ENCODE measurements at places on chromosomes 1 and 21.

- DNase-seq, result no peak
Observed at GRCh38 chr1:1347663-1348419, 1.4 kb downstream of the DVL1 start.

DNA sequence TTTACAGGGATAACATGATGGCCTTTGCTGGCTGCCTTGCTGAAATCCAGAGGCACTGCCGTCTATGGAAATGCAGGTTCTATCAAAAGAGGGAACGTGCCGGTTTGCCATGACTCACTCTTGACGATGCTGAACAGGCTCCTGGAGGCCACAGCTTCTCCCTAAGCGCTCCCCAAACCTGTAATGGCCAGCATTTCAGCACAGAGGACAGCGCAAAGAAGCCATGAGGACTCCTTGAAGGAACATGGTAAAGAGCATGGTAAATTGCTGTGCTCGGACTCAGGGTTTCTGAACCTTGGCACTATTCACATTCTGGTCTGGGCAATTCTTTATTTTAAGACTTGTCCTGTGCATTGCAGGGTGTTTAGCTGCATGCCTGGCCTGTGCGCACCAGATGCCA, 217.5 kb downstream of the CAMTA1 start:
- DNase-seq, result no peak

DNA sequence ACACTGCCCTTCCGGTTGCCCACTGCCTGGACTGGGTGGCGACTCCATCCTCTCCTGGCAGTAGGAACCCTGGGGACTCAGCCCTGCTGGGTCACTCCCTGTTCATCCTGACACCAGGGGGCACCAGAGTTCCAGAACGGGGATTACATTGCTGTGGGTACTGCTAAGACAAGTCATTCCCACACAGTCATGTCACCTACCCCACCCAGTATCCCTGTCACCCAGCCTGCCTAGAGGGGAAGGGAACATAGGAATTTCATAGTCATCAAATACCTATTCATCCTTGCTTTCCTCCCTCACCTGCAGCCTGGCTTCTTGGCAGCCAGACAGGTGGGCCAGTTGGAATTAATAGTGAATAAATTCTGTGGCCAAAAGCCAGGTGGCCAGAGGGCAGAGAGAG, 9.8 kb upstream of the SFN start:
- peak; percentile 61 for DNase-seq

GRCh38 chr1:198856601-198857000, 217.8 kb downstream of the PTPRC start:
- no peak for DNase-seq

DNA sequence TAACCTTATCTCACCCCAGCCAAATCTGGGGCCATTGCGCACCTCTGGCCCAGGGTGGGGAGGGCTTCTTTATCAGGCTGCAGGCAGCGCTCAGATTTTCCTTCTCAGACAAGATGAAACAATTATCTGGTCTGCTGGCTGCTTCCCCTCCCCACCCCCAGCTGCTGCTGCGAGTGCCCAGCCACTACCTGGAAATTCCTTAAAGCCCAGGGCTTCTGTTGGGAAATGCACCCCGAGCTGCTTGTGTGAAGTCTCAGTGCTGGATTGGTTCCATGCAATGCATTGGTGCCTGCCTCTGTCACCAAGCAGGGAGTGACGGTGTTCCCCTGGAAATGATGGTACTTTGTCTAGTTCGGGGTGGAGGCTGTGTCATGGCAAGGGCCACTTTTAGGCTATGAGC, 18.5 kb upstream of the ACTL8 start:
- no peak for DNase-seq

DNA sequence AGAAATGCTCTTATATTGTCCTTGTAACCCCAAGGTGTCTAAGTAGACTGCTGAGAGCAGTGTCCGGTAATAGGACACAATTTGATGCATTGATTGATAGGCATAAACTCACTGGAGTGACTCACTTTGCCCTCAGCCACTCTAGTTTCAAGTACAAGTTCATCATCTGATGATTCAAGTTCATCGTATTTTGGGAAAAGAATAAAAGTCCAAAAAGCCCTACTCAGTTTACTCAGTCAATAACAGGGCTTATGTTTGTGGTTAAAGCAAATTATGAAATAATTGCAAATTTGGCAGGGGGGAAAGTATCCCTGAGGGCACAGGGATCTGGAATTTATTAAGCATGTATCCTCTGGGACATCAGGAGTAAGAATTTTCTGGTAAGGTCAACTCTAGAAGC, 7.6 kb upstream of the ATF3 start:
- no peak for DNase-seq

DNA sequence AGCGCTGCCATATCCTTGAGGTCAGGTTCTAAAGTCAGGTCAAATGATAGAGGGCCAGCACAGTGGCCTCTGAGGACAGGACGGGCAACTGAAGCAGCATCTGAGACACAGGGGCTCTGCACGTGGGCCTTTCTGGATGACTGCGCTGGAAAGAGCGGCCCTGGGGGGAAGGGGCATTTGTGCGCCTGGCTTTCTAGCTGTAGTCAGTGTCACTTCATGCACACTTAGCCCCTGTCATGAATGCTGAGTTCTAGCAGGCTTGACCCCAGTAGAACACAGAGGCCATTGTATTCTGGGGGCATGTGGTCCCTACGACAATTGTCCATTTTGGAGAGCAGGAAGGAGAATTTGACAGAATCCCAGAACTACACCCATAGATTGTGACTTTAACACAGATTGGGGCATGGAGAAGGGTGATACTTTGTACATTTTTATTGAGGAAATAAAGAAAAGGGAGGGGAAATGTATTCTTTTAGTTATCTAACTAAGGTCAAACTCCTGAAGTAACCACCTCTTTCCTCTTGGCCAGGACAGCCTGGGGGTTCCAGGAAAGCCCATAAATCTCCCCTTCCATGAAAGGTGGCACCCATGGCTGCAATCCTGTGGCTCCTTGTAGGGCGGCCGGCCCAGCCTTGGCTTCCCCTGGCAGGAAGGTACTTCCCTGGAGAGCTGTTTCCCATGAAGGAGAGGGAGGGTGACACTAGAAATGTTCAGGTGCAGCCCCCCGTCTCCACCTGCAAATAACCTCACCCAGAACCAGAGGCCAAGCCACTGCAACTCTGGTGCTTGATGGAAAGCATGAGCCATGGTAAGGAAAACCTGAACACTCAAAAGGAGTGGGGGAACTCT, 34.4 kb downstream of the NTPCR start:
- no peak for DNase-seq

DNA sequence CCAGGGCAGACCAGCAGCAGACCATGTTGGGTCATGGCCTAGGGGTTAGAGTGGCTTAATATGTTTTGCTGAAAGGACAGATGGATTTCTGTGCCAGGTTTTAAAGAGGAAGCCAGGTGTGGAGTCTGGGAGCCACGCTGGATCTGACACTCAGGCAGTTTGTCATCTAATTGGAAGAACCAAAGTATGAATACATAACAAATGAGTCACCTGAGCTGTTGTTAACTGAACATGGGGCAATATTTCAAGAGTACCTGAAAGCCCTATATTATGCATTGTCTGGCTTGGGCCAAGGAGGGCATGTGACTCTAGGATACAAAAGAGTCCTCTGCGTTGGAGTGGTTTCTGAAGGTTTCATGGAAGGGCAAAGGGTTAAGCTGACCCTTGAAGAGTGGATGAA, 70.6 kb downstream of the LMO4 start:
- peak; percentile 71 for DNase-seq

- no peak for DNase-seq
Observed at GRCh38 chr21:26834181-26834905, 10.9 kb downstream of the ADAMTS1 start.

DNA sequence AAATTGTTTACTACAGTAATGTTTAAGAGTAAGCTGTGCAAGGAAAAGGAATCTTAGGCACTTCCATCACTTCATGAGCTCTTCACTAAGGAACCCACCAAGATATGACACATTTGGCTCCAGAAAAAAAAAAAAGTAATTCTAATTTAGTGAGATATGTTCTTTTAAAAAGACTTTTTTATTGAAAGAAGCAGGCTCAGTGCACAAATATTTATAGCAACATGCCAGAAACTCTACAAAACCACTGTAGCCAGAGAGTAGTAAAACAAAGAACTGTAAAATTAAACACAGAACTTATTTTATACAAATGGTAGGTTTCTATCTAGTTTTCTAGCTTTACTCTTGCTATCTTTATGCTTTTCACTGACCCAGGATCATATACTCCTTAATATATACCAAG, 434.6 kb upstream of the ADGRL2 start:
- no peak for DNase-seq

DNA sequence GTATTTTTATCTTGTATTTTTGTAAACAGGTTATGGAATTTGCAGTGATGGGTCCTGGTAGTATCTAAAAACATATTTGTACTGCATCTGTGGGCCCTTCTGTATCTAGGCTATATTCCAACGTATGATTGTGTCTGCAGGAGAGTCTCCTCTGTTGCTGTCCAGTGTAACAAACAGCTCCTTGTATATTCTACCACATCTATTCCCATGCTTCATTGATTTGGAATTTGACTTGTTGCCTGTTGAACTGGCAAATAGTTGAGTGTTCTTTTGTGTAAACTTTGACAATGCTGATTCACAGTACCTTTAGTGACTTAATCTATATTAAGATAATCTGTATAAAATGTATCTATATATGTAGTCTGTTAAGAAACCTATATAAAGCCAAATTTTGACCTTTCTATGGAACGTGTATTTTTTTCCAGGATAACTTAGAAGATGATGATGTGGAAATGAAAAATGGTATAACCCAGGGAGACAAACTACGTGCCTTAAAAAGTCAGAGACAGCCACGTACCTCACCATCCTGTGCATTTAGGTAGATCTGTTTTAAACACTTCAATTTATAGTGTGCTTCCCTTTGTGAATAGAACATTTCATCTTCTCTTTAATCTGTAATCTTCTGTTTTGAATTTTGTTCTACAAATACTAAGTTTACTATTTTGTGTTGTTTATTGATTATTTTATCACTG, 43.4 kb upstream of the GPR88 start:
- DNase-seq, result no peak

DNA sequence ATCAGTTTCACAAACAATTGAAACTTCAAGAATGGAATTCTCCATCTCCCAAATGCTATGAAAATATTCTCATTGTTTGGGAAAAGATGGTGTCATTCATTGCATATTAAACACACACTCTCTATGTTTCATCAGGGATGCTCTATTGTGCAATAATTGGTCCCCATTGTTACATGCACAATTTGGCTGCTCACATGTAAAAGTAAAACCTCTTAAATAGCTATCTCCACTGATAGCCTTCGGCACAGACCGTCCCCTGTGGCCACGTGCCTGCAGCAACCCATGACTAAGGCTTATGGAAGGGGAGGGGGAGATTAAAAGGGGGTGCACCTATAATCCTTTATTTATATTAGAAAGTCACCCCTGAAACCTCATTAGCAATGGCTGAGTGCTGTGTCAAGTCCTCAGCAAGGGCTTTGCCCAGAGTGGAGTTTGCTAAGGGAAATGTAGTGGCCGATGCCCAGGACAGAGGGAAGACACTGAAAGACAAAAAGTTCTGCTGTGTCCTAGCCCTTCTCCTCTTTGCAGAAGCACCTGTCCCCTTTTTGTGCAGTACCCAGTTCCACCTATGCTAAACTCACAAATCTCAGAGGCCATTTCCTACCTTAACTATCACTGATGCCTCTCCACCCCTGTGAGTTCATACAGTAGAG, 309.6 kb upstream of the ESRRG start:
- no peak for DNase-seq

- DNase-seq, result no peak
Observed at GRCh38 chr1:70504176-70504820, 93.2 kb downstream of the CTH start.

DNA sequence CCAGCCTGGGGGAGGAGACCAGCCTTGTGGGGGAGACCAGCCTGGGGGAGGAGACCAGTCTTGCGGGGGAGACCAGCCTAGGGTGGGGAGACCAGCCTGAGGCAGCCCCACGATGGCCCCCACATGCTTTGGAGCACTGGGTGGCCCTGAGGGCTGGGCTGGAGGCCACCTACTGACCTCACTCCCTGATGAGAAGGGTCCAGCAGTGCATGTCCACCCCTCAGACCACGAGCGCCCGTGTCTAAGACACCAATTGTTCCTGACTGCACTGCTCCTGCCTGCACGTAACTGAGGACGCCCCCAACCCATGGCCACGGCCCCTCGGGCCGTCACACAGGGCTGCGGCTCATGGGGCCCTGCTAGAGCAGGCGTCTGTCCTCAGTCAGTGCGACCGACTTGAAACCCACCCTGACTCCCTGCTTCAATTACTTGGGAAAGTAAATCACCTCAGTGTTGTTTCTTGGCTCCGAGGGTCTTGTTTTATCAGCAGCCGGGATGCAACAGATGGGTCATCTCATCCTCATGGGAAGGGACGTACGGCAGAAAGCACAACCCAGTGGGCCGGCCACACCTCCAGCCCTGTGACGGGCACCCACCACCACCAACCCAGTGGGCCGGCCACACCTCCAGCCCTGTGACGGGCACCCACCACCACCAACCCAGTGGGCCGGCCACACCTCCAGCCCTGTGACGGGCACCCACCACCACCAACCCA, at the start of gene SPATC1L:
TSS of gene SPATC1L (minus strand) at position 550 of the 715 bp plus-strand sequence. CDS start 1,643 bp downstream, outside the sequence.
- DNase-seq, result peak; percentile 59

DNA sequence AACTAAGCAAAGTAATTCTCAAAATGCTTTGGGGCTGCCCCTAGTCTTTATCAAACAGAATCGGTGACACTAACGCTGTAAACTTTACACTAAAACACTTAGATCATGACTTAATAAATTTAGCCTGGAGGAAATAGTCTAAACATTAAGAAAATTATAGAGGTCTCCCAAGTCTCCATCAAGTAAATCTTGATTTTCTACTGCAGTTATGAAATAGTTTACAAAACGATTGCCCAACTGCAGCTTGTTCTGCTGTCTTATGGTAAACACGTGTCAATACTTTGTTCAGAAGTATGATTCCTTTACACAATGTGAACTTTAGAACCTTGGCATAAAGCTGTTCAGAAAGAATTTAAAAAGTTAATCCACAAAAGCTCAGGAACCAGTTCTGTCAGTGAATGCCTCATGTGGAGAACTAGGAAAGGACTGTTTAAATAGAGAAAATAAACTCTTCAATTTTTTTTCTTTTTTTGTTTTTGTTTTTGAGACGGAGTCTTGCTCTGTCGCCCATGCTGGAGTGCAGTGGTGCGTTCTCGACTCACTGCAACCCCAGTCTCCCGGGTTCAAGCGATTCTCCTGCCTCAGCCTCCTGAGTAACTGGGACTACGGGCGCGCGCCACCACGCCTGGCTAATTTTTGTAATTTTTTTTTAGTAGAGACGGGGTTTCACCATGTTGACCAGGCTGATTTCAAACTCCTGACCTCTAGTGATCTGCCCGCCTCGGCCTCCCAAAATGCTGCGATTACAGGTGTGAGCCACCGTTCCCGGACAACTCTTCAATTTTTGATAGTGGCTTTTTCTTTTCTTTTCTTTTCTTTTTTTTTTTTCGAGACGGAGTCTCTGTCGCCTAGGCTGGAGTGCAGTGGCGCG, 1.6 kb downstream of the DDI2 start:
- no peak for DNase-seq

Data from NCI-H1436 (cell line).